ENCODE measurements at places on chromosomes 13 and 19. TPM values are rescaled to one million over a fixed set of nuclear protein-coding genes. Genes with fewer than 3 reads are reported as not detected.

Gene PNMA8C
- total RNA-seq, result under 0.01 TPM

Gene GARIN5A
- total RNA-seq, result not detected

Gene PSG6
- total RNA-seq, result not detected

Gene IRGQ
- total RNA-seq, result 26.2 TPM

Gene PSG1
- total RNA-seq, result not detected

Gene RFPL4A
- total RNA-seq, result 0.13 TPM
